CD4-positive, alpha-beta T cell (primary cell): ENCODE measurements at places on chromosomes 2 and 18. TPM values are rescaled to one million over a fixed set of nuclear protein-coding genes. Genes with fewer than 3 reads are reported as not detected.

- DNase-seq: no peak
Observed at GRCh38 chr2:159137511-159138241, 148.8 kb downstream of the WDSUB1 start.

- DNase-seq: peak; percentile 76
Observed at GRCh38 chr18:26547646-26548414, 523 bp downstream of the KCTD1 start.

- no peak for DNase-seq
Observed at GRCh38 chr2:61534926-61535325, 3.2 kb downstream of the XPO1 start.

- no peak for DNase-seq
Observed at GRCh38 chr2:221705185-221705877, 133.2 kb upstream of the EPHA4 start.

DNA sequence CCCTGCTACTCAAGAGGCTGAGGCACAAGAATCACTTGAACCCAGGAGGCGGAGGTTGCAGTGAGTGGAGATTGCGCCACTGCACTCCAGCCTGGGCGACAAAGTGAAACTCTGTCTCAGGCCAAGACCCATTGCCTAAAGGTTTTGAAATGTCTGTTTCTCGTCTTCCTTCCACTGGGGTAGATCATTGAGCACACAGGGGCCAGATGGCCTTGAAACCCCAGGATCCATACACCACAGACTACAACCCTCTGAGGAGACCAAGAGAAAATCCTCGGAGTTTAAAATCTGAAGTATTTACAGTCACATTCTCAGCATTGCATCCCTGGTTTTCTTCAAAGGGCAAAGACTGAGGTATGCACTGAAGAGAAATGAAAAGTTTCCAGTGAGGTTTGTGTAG lies 7.1 kb upstream of the EPAS1 start:
- DNase-seq: no peak

DNA sequence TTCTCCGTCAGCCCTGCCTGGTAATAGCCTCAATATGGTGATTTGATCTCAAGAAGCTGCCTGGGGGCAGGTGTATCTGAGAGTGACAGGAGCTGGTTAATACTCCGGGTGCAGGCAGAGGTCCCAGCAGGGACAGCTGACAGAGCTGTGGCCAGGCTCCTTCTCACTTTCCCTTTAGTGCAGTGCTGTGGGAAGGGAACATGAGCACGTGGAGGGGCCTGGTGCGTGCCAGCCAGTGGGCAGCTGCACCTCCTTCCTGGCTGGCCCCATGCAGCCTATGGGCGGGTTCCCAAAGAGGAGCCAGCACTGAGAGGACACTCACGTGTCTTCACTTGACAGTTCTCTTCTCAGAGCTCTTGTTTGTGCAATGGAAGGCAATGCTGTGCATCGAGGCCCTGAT lies 9.1 kb downstream of the CNNM4 start:
- no peak for DNase-seq

SPDYA gene
- 12.8 TPM for total RNA-seq
